ENCODE measurements at places on chromosomes 12 and 14.
A peak's percentile ranks its signal among the peaks of the same experiment; 100 is the strongest.

GRCh38 chr14:72901361-72901760 lies 7.5 kb upstream of the DPF3 start:
- DNase-seq = no peak

DNA sequence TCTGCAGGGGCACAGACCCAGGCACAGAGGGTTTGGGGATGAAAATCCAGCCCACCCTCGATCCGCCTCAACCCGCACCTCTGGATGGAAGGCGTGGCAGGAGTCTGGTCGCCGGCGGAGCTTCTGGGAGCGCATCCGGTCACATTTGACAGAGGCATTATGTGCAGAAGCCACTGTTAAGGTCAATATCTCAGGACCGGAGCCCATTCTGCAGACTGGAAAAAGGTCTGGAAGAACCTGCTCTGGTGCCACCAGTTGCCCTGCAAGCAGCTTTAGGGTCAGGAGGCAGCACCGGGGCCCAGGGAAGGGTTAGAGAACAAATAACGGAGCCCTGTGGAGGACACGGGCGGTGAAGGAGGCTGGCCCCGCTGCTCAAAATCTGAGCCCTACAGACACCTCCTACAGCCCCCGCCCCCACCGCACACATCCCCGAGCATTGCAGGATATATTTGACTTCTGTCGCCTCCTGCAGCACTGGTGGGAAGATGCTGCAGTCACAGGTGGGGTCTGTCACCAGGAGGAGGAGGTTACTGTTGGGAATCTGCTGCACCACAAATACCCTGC lies 25.1 kb upstream of the LRTM2 start:
- DNase-seq = no peak

GRCh38 chr12:14187002-14187401 lies 178.5 kb upstream of the ATF7IP start:
- DNase-seq = no peak

GRCh38 chr14:75702616-75703261 lies 41.7 kb downstream of the TTLL5 start:
- DNase-seq = no peak

DNA sequence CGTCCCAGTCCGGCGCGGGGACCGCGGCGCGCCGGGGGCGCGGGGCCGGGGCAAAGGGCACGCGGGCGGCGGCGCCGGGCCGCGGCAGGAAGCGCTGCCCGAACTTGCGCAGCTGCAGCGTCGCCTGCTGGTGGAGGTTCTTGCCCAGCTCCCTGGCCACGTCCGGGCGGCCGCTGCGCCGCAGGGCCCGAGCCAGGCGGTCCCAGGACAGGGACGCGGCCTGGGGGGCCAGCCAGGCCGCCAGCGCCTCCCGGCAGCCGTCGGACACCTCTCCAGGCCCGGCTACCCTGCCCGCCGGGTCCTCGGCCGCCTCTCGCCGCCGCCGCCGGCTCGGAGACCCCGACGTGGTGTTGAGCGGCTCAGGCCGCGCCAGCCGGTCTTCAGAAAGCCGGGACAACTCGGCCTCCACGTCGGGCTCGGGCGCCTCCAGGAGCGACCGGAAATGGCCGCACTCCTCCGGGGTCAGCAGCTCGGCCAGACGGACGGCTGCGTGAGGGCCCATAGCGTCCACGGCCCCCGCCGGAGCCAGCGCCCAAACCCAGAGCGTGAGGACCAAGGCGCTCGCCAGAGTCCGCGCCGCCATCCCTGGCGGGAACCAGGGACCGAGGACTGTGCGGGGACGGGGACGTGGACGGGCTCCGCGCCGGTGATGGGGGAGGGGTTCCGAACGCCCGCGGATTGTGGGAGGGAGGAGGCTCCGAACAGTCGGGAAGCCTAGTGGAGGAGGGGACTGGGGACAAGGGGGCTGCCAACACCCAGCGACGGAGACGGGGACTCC lies 34.0 kb downstream of the FIGNL2 start:
- DNase-seq = no peak

DNA sequence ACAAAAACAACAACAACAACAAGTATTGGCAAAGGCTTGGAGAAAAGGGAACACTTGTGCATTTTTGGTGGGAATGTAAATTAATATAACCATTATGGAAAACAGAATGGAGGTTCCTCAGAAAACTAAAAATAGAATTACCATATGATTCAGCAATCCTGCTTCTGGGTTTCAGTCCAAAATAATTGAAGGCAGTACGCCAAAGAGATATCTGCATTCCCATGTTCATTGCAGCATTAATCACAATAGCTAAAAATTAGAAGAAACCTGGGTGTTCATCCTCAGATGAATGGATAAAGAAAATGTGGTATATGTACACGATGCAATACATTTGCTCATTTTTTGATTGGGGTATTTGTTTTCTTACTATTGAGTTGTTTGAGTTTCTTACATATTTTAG lies 813.0 kb downstream of the NRXN3 start:
- DNase-seq = peak; percentile 43

DNA sequence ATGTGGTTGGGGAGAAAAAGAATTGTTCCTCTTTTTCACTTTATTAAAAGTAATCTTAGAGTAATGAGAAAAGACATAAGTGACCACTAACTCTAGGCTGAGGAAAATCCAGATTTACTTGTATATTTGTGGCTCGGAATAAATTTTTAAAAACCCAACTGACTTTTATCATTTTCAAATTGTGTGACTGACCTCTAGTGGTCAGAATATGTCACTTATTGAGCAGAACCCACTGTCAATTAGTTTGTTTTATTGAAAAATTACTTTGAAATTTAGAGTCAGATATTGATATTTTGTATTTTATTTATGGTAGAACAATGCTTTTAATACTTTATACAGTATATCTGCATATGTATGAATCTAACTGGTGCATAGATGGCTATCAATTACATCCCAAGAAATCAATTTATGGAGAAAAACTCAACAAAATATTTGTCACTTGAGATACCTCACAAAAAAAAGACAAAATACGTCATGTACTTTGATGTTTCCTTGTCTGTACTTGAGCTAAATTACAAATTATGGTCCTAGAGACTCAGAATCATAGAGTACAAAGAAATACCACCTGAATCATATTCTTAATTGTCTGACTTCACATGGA lies 229.4 kb downstream of the CNTN1 start:
- no peak for DNase-seq

GRCh38 chr14:95313707-95314106 lies 6.0 kb downstream of the CLMN start:
- DNase-seq = peak; percentile 90

DNA sequence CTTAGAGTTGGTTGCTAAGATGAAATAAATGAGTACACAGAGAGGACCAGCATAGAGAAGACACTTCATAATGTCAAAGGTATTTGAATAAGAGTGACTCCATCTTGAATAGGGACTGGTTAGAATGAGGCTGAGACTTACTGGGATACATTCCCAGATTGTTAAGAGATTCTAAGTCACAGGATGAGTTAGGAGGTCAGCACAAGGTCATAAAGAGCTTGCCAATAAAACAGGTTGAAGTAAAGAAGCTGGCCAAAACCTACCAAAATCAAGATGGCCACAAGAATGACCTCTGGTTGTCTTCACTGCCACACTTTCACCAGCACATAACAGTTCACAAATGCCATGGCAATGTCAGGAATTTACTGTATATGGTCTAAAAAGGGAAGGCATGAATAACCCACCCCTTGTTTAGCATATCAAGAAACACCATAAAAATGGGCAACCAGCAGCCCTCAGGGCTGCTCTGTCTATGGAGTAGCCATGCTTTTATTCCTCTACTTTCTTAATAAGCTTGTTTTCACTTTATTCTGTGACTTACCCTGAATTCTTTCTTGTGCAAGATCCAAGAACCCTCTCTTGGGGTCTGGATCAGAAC lies 8.3 kb upstream of the SERPINA1 start:
- DNase-seq = no peak

DNA sequence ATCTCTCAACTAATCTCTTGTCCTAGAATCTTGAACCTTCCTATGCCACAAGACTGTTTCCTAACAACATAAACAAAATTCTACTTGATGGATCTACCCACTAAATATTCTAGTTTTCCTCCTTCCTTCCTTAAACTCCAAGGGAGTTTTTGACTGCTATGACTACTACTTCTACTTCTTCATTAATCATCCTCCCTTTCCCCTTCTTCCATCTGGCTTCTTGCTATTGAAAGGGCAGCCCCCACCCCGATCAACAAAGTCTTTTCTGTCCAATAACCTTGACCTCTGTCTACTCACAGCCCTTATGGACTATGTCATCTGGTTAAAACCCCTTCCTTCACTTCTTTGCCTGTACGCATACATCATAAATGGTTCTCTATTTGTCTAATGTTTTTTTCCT lies 5.6 kb downstream of the LTA4H start:
- DNase-seq = no peak

- DNase-seq = no peak
These were observed 37.5 kb upstream of the COL2A1 start for GRCh38 chr12:48041591-48042423.

DNA sequence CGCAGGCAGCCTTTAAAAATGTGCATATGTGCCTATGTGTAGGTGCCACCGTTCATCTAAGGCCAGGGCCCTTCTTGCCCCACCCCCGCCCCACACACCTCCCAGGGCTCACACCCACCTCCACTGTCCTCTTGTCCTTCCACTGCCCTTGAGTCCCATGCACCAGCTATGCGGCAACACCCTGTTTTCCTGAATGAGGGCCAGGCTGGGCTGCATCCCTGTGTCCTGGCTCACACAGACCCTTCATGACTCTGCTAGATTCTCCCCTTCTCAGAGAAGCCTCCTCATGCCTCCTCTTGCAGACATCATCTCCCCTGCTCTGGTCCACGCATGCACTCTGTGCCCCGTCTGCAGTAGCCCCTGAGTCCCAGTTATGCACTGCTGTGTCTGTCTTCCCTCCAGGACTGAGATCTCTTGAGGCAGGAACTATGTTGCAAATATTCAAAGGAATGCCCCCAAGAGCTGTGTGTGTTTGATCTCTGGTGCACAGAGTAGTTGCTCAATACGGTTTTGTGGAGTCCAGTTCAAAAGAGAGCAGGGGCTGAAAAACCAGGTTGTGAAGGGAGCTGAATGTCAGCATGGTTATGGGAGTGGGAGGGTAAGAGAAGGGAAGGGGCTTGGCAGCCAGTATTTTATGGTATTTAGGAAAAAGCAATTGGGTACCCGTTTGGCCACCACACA lies 47.3 kb upstream of the ESRRB start:
- no peak for DNase-seq

- no peak for DNase-seq
These were observed 144.2 kb downstream of the KIF26A start for GRCh38 chr14:104282332-104283196.

GRCh38 chr12:12704593-12705230 lies 8.7 kb upstream of the GPR19 start:
- peak; percentile 74 for DNase-seq

DNA sequence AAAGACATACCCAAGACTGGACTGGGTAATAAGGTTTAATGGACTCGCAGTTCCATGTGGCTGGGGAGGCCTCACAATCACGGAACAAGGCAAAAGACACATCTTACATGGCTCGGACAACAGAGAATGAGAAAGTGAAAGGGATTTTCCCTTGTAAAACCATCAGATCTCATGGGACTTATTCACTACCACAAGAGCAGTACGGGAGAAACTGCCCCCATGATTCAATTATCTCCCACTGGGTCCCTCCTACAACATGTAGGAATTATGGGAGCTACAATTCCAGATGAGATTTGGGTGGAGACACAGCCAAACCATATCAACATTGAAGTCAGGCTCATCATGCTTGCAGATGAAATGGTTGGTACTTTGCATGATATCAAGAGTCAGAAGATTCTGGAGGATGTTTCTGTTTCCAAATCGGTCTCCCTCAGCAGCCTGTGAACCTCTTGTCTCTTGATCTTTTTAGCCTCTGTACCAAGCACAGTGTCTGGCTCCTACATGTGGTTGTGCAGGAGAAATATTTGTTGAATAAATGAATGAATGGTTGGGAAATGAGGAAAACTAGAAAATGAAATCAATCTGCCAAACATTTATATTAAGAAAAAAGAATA lies 98.6 kb downstream of the VRK1 start:
- DNase-seq = no peak

DNA sequence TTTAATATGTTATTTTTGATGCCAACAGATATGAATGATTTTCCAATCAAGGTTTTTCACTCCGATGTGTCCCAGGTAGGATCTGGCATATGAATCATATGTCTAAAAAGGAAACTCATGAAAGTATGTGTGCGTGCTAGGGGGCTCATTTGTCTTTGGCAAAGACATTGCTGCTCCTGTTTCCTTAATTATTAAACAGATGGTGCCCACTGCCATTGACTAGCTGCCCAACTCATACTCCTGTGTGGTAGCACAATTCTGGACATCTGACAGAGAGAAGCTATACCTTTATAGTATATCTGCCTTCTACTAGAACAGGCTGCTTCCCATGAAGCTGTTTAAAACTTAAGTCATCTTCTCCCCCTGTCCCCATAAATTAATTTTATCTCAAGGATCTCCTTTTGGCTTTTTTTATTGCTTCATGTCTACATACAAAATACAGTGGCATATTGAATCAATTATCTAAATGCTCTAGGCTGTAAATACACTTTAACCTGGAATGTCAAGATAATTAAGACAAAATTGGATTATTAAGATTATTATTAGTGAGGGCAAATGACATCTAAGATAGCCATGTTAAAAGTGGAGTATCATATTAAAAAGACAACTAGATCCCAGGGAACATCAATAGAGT lies 1.4 kb upstream of the PDE3A start:
- no peak for DNase-seq

DNA sequence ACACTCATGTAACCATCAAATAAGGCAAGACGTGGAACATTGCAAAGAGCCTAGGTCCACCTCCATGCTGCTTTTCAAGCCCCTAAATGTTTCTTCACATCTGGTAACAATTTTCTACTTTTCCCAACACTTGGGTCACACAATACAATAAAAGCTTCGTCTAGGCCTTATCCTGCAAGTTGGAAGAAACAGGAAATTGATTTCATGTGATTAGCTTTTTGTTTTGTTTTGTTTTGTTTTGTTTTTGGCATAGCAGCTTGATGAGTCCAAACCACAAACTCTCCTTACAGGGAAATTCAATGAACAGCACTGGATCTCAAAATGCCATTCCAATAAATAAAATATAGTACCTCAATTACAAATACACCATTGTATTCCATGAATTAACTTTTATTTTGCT lies 19.3 kb downstream of the TAS2R50 start:
- DNase-seq = peak; percentile 5

- no peak for DNase-seq
These were observed 395.8 kb upstream of the TBX3 start for GRCh38 chr12:115079760-115080159.

DNA sequence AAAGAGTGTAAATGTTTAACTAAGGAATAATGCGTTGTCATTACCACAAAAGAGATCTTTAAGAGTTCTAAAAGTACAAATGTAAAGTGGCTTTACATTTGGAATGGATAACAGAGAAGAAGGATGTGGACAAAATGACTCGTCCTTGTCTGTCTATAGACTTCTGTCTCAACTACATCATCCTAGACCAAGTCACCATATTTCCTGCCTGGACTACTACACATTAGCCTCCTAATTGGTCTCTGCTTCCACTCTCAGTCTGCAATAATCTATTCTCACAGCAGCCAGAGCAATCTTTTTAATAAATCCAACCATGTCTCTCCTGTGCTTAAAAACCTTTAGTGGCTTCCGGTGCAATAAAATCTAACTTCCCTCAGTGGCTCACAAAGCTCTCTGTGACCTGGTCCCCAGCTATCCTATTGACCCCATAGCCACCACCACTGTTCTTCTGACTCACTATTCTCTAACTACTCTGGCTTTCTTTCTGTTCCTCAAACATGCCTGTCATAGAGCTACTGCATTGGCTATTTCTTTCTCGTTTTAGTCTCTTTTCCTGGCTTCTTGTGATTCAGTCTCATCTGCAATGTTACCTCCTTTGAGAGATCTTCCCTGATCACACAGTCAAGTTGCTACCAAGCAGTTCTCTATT lies 91.1 kb downstream of the MYF5 start:
- DNase-seq = no peak

GRCh38 chr12:68410018-68410660 lies 78.0 kb upstream of the MDM1 start:
- DNase-seq = no peak

All from NCI-H226 (cell line).